ELR (cell line): ENCODE measurements at places on chromosomes 2 and 18.
A peak's percentile ranks its signal among the peaks of the same experiment; 100 is the strongest.

- no peak for DNase-seq
These were observed 50.4 kb downstream of the LDLRAD4 start for GRCh38 chr18:13269013-13269280.

DNA sequence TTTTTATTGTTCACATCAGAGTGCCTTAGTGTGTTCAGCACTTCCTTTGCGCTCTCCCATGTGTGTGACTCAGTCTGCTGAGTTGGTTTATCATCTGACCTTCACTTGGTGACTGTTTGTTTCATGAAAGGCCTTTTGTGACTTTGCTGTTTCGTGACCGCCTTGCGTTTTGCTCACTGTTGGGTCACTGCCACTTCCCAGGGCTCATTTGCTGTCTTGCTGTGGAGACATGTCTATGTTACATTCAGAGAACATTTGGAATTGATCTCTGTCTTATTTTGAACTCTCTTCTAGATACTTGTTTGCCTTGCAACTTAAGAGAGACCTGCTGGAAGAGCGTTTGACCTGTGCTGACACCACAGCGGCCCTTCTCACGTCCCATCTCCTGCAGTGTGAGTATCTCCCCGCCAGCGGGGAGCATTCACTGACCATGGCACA is 54.7 kb downstream of the FARP2 start:
- peak; percentile 70 for DNase-seq

DNA sequence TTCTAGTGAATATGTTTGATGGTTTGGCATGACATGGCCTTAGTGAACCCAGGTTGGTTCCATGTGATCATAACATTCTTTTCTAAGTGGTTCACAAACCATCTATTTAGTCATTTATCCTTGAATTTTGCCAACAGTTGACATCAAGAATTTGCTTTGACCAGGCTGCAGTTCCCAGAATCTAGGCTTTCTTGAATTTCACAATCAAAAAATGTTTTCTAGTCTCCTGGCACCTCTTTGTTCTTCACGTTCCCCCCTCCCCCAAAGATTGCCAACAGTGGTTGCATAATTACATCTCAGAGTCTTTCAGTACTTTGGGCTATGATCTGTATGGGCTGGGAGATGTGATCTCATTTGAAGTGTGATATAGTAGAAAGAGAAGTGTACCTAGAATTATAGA is 124.0 kb downstream of the GATA6 start:
- DNase-seq: no peak

DNA sequence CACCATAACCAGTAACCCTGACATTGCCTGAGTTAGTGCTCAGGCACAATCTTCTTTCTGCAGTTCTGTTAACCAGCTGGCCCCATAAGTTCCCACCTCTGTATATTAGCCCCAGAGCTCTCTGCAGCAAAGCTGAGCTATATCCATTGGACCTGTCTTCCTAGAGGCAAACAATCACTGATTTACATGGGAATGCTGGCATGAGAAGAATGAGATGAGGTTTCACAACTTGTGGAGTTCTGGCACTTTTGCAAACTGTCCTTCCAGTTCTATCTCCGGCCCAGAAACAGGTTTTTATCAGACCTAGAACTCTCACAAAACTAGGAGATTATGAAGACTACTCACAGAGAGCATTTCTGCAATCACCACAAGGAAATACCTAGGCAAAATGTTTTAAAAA is 7.9 kb upstream of the CCBE1 start:
- DNase-seq: no peak

DNA sequence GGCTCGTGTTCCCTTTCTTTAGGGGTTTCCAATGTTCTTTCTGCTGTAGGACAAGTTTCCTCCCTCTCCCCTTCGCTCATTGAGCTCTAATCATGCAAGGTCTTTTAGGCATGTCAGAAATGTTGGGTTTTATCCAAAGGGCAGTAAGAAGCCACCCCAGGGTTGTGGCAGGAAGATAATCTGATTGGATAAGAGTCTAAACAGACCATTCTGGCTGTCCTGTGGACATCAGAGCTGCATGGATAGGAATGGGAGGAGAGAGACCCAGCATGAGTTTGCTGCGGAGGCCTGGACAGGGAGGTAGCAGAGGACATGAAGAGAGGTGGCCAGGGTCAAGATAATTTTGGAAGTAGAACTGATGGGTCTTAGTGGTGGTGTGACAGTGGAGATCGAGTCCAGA is 88.2 kb downstream of the ACKR3 start:
- DNase-seq: no peak

GRCh38 chr2:219125225-219125885 is 35.3 kb downstream of the NHEJ1 start:
- peak; percentile 95 for DNase-seq
